Activated CD4-positive, CD25-positive, alpha-beta regulatory T cell treated with anti-CD3 and anti-CD28 coated beads, Interleukin-2, amount 50 U/mL, for 72 hours (primary cell): ENCODE measurements at places on chromosomes 1 and 21.

DNA sequence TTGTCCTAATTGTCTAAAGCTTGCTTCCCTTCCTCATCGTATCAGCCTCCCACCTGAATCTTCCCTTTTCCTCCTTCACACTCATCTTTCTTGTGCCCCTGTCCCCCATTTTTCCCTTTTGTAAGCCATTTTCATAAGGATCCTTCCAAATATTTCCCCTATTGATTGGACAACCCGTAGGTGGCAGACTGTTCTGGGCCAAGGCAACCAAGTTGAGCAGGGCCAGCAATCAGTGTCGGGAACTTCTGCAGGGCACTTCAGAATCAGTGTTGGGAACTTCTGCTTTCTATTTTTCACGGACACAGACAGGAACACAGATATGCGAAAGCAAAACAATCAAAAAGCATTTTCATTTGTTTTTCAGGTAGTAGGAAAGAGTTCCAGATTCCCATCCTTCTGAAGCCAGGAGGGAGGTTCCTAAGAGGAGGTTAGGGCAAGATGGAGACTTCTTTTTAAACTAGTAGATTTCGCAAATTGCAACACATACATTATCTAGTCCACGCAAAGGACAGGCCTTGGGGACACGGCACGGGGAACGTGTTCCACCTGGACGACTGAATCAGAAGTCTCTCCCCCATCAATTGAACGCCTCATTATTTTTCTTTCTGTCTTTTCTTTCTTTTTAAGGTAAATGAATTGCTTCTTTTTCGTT is 691 bp upstream of the MPZL1 start:
- DNase-seq, result no peak

GRCh38 chr1:231986631-231987336 is 360.2 kb downstream of the DISC1 start:
- no peak for DNase-seq

DNA sequence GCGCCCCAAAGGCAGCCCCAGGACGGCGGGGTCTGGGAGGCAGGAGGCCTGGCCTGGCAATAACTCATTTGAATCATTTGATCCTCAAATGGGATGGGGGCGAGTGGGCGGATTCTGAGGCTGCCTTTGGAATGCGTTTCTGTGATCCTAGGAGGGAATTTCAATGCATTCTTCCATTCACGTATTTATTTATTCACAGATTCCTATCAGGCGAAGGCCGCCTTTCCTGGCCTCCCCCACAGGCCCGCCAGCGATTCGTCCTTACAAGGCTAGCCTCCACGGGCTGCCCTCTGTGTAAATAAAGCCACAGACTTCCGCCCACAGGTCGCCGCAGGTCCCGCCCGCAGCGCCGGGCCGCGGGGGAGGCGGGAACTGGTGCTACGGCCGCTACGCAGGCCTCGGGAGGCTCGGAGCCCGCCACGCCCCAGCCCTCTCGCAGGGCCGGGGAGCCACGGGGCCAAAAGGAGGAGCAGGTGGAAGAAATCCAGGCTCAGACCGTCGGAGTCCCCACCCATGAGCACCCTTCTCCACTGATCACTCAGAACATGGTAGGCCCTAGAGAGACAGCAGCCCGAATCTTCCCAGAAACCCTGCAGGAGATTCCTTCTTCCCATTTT is 31.3 kb upstream of the JUN start:
- peak; percentile 70 for DNase-seq

DNA sequence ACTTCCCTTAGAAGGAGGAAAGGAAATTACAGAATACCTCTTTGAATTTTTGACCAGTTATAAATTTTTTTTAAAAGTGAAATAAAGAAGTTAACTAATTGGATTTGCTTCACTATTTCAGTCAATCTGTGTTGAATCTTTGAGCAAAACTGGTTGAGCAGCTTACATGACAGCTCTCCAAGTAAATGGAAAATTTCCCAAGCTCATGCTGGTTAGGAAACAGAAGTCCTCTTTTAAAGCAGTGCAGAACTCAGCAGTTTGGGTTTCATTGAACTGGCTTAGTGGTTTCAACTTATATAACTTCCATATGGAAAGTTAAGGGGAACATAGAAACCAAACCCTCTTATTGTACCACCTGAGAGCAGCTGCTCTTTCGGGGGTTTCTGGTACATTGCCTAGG is 250.5 kb downstream of the PDE4B start:
- no peak for DNase-seq

DNA sequence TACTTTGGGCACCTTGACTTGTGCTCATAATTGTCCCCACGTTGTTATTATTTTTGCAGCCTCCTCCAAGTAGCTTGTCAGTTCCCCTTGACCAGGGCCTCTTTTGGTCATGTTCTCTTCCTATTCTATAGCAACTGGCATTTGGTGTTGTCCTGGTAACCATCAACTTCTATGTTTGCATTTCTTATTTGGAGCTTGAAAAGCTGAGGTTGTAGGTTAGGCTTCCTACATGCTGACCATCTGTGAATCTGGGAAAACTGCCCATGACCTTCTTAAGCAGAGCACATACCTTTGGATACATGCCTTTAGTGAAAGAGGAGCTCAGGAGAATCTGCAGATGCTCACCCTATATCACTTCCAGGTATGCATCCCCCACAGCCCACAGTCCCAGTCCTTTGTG is 160.8 kb downstream of the HHAT start:
- no peak for DNase-seq

- peak; percentile 70 for DNase-seq
Measured at GRCh38 chr1:156910309-156910782, 10.1 kb upstream of the LRRC71 start.

DNA sequence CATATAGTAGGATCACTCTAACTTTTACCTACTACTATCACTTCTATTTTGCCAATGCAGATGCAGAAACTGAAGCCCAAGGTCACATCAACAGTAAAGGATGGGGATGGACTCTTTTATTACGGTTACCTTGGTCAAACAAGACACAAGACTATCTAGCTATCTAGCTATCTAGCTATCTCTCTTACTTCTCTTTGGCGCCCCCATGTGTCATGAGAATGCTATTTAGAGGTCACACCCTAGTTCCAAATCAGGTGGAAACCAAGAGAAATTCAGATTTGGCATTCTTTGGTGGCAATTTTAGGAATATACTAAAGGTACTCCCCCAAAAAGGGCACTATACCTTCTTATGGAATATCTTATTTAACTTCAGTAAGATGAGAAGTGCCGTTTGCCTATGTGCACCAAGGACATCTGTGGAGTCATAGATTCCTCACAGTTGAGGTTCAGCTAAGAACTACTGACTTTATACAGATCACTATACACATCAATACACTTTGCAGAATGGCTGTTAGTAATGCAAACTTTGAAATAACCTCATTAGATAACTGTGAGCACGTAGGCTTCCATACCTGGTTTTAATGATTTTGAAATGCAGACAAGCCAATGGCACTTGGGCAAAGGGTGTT is 6.7 kb downstream of the ZNF648 start:
- DNase-seq, result peak; percentile 41

DNA sequence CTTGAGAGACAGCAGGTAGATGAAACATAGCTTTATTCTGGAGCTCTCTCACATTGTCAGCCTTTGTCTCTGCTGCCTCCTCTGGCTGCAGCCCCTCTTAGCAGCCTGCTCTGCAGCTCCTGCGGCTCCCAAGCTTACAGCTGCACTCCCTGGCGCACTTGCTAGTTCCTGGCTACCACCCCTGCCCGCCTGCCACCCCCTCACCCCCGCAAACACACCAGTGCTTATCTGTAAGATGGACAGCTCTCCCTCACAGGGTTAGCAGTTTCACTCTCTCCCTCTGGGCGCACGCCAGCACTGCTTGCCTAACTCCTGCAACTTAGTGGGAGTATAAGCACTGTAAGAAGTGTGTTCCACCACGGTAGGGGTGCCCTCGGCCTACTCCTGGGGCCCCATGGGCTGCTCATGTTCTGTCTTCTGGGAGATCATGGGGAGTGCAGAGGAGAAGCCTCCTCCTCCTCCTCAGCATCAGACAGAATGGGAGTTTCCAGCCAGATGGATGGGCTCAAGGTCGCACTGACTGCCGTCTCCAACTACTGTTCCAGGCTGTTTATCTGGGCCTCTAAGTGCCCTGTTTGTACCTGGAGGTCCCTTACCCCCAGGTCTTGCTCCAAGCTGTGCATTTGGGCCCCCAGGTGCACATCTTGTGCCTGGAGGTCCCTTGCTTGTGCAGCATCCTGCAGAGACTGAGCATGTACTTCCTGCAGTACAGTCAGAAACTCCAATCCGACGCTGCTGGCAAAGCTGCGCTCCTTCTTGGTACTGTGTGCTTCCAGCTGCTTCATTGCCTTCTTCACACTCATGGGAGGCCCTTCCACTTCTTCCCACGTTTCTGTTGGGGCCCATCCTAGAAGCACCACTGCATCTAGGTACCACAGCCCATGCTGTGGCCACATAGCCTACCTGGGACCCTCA is 1388.1 kb downstream of the AMY1C start:
- no peak for DNase-seq

DNA sequence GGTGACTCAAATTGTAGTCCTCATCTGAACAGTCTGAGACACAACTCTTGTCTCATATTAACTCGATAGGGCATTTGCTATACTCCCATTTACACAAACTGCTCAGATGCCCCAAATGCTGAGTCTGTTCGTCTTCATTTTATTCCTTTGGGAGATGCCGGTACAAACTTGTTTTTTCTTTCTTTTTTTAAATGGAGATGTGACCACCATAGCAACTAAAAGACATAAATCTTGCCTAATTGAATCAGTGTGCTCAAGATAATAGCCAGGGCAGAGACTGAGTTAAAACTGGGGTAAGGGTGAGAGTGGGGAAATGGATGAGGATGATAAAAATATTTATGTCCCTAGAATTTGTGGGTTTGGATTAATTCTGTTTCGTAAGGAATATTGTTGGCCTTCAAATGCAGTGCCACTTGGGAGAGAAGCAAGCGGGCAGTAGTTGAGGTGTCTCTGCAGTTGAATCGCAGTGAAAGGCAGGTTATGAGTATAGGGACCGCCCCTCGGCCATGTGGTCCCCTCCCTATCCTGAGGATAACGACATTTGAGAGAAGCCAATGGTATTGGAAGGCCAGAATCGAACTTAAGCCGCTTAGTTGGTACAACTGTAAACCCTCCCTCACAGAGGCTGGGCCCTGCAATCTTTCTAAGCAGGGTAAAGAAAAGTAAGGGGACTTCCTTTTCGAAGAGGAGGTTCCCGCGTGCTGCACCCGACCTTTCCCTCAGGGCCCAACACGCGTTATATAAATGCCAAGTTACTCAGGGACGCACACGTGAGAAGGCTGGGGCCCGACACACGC is 859 bp upstream of the LRRC8B start:
- DNase-seq, result no peak

DNA sequence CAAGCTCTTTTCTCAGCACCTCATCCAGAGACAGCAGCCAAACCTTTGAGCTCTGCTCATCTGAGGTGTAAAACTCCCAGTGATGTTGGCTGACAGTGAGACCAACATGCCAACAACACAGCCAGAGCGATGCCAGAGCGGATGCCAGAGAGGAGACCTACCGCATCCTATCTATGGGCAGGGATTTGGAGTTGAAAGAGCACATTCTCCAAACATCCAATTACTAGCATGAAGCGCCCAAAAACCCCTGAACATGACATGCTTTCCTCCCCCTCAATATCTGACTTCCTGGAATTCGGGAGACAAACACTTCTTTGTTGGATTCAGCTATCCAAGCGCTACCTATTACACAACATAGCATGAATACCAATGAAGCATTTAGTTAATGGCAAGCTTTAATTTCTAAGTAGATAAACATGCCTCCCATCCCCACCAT is 23.1 kb upstream of the PAXBP1 start:
- DNase-seq, result no peak

- no peak for DNase-seq
Measured at GRCh38 chr1:31535561-31535960, 40.8 kb upstream of the TINAGL1 start.

GRCh38 chr21:38205940-38206339 is 50.9 kb upstream of the KCNJ15 start:
- no peak for DNase-seq

GRCh38 chr1:84619383-84620102 is 45.3 kb upstream of the CTBS start:
- peak; percentile 44 for DNase-seq

DNA sequence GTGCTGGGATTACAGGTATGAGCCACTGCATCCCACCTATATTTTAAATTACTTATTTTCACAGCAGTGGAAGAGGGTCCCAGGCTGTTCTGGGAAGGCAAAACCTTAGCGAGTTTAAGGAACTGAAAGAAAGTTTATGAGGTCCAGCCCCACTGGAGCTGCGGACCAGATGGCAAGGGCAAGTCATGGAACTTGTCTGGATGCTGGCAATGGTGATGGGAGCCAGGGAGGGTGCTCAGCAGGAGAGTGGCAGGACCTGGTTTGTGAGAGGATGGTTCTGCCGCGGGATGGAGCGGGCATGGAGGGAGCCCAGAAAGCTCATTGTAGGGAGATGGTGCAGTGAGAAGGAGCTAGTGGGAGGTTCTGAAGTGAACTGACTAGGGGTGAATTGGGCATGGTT is 50.6 kb upstream of the SLC45A1 start:
- DNase-seq, result no peak

DNA sequence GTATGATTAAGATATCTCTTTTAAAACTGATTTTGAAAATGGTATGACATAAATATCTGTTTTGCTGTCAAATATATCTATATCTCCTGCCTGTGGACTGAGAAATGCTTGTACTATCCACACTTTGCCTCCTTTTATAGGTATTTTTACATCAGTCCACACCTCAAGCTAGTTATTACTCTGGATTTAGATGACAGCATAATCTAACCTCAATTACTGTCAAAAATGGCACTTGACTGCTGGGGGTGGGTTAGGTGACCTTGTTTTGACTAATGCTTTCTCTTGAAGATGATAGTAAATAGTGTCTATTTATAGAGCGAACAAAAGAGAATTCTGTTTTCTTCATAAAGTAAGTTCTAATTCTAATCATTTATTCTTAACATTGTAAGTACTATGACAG is 9.1 kb downstream of the ADGRL2 start:
- no peak for DNase-seq
